Fibroblast of skin of left quadriceps (primary cell): ENCODE measurements at places on chromosomes 11 and 22.

DNA sequence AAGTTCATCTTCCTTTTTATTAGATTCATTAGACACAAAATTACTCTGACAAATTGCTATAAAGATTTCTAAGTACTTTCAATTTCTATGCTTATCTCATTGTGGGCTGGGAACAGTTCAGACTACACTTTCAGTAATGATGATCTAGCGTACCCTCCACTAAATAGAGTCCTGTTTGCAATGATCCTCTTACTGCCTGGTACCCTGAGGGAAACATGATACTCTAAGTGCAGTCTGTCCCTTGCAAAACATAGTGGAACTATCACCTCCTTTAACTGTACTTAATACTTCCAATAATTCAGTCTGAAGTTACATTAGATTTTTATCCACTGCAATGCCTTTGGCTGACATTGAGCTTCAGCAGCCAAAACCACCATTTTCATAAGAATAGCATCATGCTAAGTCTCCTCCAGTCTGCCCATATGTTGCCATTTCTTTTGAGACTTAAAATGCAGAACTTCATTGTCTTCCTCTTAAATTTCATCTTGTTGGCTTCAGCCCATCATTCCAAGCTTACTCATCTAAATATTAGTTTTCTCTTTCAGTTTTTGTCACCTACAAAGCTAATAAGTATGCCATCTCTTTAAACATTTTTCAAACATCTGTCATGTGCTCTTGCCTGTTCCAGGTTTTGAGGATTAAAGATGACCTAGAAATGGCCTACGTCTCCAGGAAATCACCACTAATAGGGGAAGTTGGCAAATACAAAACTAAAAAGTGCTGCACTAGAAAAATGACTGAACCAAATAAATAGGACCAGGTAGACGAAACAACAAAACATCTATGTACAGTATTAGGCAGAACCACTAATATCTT, 55.5 kb downstream of the PAK1 start:
- no peak for DNase-seq

GRCh38 chr11:32466279-32466915, 31.1 kb upstream of the WT1 start:
- DNase-seq = no peak

GRCh38 chr11:74702383-74703007, 28.7 kb downstream of the CHRDL2 start:
- peak; percentile 47 for DNase-seq

GRCh38 chr22:47534804-47535410, 772.5 kb downstream of the TBC1D22A start:
- DNase-seq = no peak

DNA sequence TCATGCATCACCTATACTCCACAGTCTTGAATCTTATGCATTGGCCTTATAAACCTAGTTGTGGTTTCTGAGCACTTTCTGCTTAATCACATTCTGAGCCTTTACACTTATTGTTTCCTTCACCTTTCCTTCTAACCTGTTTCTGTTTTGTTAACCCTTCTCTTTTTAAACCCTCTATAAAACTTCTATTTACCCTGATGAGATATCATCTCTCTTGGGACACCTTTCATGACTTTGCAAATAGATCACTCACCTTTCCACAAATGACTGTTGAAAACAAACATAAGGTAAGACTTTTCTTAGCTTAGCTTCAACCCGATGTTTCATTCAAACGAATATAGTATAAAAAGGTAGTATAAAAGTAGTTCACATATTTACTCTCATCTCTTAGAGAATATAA, 483.6 kb downstream of the FAM181B start:
- no peak for DNase-seq

GRCh38 chr11:125215976-125216375, 51.4 kb downstream of the PKNOX2 start:
- DNase-seq = no peak

DNA sequence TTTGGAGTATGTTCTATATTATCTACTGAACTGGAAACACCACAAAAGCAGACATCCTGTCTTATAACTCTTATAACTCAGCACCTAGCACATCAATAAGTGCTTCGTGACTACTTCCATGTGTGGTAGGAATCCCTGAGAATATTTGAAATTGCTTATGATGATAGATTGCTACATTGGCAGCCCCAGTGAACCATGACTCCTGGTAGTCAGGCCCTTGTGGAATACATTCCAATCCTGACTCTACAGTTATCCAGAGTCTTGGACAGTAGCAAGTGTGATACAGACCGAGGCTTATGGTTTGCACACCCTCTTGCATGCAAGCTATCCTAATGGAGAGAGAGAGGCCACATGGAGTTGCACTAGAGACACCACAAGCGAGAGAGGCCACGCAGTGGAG, 59.5 kb upstream of the PHF21A start:
- peak; percentile 18 for DNase-seq

DNA sequence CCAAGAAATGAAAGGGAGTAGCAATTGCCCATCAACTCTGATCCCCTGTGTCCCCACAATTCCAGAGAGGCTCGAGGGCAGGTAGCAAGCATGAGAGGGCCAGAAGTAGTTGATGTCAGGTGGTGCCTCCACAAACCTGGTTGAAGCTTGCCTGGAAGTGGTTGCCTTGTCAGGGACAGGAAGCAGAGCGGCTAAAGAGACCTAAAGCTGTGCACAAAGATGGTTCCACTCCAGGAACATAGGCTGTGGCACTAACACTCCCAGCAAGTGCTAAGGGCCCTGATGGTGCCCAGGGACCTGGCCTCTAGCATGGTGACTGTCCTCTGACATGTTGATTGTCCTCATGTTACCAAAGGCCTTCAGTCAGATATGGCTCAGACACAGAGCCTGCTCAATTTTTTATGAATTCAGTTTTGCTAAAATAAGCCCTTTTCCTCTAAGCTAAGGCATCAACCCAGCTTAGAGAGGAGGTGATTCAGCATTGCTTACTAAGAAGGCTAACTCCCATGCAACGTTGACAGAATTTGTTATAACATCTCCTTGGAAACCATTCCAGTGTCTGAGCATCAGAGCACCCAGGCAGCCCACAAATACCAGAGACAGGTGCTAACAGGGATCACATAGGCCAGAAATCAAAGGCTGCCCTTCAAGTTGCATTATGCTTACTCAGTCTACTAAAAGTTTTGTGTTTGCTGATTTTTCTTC, 196.3 kb upstream of the ARHGAP20 start:
- DNase-seq = no peak

DNA sequence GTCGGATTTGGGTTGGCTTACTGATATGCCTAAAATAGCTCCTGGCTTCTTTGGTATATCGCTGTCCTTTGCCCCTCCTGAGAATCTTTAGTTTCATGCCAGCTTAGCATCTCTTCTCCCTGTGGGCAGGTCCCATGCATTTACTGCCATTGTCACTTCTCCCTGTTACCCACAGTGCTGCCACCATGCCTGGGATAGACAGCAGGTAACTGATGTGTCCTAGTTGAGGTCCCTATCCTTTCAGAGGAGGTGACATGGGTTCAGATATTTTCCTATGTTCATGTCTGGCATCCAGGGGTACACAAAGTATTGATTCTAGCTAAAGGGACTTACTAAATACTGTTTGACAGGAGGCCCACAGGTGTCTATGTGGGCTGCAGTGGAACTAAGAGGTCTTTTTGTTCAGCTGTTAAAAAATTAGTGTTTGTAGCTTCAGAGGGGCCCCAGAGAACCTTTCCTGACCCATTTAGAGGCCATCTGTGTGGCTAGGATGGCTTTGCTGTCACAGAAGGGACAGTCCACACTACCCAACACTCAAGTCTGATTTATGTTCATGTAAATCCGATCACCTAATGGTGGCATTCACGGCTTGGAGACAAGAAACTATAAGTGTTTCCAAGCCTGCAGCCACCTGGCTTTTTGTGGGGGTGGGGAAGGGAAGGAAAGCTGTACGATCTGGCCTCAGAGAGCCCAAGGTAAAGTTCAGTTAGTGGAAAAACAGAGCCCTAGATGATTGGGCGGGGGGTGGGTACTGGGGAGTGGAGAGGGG, 8.5 kb downstream of the TIMP3 start:
- DNase-seq = no peak

GRCh38 chr11:41795004-41795403, 335.6 kb upstream of the LRRC4C start:
- no peak for DNase-seq
